Activated CD4-positive, CD25-positive, alpha-beta regulatory T cell treated with anti-CD3 and anti-CD28 coated beads, Interleukin-2, amount 50 U/mL, for 16 hours (primary cell): ENCODE measurements at places on chromosomes 4 and X.

GRCh38 chrX:44247468-44247867, 96.0 kb downstream of the EFHC2 start:
- DNase-seq: no peak

DNA sequence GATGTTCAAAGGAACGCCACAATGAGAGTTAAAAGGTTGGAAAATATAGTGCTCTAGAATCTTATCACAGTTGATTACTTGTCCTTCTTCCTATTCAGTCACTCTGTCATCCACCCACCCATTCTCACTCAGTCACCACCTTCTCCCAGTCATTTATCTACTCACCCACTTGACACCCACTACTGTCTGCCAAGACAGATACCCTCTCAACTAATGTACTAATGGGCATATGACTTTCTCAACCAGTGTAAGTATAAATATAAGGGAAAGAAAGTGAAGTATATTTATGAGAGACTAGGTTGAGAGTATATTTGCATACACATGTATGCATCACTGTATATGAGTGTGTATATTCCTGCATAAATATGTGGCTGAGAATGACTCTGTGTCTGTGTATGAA, 20.0 kb downstream of the MID2 start:
- no peak for DNase-seq

- DNase-seq: no peak
Observed at GRCh38 chrX:35439034-35439660, 359.0 kb upstream of the MAGEB16 start.

- no peak for DNase-seq
Observed at GRCh38 chr4:37648084-37648817, 37.9 kb downstream of the RELL1 start.

GRCh38 chr4:40423735-40424134, 88.6 kb downstream of the CHRNA9 start:
- no peak for DNase-seq

- no peak for DNase-seq
Observed at GRCh38 chrX:63503541-63503940, 152.4 kb upstream of the SPIN4 start.

DNA sequence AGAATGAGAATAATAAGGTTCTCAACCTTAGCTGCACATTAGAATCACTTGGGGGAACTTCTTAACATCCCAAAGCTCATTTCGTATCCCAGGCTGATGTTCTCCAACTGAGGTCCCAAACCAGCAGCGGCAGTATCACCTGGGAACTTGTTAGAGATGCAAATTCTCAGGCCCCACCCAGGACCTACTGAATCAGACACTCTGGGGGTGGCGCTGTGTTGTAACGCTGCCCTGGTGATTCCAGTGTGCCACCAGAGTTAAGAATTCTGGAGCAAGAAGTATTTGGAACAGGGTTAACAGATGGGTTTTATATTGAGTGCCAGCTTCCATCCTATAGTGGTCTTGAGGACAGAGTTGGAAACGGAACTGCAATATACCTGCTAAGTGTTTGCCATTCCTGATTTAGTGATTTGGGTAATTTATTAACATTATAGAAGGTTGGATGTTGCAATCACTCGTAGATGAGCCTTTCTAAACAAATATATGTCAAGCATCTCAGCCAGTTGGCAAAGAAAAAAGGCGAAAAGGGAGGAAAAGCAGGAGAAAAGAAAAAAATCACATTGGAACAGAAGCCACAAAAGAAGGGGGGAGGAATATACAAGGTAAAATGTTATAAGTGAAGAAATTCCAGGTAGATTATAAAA, 141.0 kb downstream of the ARX start:
- no peak for DNase-seq
